ACHN (cell line): ENCODE measurements at places on chromosomes 16 and 17.

DNA sequence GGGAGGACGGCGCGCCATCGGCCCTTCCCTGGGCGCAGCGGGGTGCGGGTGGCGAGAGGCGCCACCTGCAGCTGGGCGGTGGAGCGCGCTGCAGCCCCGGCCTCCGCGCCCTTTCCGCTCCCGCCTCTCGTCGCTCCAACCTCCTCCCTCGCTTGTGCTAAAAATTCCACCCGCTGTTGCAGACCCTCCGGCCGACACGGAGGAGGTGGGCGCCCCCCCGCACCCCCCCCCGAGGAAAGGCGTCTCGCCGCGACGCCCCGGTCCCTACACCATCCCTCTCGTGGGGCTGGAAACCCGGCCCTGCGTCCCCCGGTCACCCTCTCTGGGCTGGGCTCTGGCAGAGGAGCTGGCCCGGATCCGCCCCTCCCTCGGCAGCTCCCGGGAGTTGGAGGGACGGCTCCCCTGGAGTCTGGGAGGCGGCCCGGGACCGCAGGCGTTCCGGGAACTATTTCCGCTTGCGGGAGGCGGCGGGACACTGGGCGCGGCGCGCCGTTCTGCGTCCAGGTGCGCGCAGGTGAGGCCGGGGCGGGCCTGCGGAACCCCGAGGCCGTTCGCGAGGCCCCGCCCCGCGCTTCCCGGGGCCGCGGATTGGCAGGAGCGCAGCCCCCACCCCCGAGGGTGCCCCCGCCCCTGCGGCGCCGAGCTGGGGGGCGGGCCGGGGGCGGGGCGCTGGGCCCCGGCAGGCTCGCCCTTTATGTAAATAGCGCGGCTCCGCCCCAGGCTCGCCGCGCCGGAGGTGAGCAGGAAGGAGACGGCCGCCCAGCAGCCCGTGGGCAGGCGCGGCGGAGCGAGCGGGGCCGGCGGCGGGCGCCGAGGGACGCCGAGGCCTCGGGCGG, at the start of gene LLGL2:
Gene LLGL2 (plus strand): TSS at position 728 of the 836 bp plus-strand sequence. CDS start 17,730 bp downstream, outside the sequence.
- DNase-seq: peak; percentile 91

DNA sequence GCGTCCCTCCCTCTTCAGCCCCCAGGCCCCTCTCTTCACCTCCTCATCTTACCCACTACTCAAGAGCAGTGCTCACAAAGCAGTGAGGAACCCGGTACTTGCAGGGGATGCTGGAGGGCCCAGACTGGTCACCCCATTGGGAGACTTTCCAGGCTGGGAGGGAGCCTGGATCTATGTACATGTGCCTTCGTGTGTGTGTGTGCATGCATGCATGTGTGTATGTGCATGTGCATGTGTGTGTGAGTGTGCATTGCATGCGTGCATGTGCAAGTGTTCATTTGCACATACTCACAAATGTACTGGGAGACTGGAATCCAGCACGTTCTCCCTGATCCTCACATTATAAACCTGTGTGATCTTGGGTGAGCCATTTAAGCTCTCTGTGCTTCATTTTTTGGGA, 696.0 kb upstream of the EEF2KMT start:
- DNase-seq: no peak

DNA sequence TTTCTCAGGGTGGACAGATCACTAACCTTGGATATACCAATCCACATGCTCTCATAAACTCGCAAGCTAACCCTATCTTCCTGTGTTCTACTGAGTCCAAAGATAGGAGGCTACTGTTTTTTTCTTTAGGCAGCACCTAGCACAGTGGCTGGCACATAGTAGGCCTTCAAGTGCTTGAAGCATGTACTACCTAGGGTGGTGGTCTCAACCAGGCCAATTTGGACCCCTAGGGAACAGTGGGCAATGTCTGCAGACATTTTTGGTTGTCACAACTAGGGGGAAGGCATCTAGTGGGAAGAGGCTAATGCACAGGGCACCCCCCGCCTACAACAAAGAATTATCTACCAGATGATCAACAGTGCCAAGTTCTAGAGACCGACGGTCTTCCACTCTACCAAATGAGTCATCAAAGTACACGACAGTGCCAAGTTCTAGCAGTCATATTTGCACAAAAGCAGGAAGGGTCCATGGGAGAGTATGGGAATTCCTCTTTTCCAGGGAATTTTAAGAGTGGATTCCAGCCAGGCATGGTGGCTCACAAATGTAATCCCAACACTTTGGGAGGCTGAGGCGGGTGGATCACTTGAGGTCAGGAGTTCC, 390.3 kb downstream of the SLC39A11 start:
- peak; percentile 86 for DNase-seq

DNA sequence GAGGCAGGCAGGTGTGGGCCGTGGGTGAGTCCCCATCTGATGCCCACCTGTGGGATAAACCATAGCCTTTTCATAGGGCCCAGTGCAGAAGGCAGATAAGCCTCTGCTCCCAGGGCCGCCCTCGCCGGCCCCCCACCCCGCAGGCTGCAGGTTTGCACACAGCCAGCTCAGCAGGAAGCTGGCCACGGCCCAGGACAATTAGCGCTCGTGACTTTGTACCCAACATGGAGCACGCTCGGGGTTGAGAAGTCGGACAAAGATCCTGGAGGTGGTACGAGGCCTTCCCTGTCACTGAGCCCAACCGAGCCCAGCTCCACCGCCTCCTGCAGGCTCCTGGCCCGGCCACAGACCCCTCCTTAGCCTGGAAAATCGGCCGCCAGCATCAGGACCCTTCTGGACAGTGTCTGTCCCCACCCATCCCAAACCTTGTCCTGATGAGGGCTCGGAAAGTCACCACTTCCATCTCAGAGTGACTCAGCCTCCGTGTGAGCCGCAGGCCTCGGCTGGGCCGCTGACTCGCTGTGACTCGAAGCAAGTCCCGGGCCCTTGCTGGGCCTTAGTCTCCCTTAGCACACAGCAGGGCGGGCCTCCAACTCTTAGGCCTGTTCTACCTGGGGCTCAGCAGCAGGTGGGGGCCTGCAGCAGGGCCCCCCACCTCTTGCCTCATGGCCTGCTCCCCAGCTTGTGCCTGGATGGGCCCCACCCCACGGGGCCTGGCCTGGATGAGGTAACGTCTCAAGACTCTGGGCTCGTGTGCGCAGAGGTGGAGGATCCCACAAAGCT, 22.7 kb downstream of the FAM83G start:
- DNase-seq: peak; percentile 80

DNA sequence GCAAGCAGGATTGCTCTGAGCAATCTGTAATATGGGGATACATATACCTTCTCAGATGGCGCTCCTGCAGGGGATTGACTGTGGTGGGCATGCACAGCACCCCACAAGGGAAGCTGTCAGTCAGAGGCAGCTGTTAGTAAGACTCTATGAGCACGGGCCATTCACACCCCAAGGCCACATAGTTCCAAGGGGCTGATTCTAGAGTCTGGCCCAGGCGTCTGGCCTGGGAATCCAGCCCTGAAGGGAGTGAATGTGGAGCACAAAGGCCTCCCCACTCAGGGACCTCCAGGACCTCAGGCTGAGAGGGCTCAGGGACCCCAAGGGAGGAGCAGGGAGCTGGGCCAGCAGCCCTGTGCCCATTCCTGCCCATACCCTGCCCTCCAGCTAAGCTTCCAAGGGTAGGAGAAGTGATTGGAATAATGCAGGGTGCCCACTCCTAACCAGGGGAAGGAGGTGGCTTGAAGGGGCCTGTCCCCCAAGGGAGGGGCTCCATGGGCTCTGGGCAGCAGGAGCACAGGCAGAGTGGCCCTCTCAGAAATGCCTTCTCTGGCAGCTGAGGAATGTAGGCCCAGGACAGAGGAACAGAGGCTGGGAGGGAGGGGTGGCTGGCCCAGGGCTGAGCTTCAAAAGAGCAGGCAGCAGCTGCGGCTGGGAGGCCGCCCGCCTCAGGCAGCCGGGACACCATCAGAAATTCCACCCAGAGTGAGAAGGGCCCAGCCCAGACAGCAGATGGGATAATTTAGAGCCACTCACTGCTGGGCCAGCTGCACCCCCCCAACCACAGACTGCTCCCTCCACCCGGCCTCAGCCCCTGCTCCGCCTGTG, 48.9 kb upstream of the MRPS23 start:
- peak; percentile 42 for DNase-seq

- peak; percentile 35 for DNase-seq
Measured at GRCh38 chr17:1752425-1753262, 9.2 kb upstream of the SERPINF1 start.
